T47D (cell line): ENCODE measurements at places on chromosomes 5 and 9.

DNA sequence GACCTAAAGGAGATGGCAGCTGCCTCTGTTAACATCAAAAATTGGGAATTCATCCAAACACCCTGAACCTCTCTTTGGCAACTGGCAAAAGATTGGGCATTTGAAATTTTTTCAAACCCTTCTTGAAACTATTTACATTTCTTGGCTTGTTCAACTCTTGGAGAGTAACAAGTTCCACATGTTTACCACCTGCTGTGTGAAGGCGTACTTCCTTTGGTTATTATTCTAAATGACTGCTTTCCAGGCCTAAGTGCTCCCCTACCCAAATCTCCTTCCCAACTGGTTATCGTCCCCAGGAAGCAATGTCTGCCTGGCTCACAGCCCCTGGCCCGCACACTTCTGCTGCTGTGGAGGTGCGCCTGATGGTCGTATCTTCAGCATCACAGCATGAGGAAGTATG is 422.7 kb downstream of the DMAC1 start:
- DNase-seq = no peak

DNA sequence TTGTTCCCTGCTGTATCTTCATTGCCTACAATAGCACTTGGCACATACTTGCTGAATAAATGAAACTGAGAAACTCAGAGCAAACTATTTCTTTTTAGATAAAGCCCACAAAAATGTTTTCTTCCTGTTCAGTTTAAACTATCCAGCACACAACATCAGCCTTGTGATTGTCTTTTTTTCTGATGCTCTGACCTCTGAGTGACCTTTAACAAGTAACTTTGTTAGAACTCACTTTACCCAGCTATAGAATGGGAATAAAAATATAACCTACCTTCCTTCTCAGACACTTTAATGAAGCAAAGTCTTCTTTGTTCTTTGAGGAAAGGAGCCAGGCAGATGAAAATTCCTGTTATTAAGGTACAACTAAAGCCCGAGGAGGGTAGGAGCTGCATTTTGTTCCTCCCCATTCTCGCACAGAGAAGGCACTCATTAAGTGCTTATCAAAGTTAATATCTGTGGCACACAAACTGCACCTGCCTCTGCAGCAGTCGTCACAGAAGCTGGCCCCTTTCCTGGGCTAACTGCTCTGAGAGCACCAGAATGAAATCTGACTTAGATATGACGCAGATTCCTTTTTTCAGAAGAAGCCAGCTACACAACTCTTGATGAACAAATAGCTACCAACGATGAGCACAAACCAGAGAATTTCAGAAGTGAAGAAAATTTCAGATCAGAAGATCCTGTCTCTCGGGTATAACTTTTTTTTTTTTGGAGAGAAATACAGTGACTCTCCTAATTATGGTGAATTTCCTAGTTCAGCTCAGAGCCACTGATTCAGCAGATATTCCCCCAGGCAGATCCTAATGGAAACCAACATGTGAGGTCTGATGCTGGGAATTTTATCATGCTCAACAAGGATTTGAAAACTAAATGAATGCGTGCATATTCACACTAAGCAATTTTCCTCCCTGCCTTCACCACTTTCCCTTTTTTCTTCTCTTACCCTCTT is 31.0 kb upstream of the NR3C1 start:
- DNase-seq = no peak

- no peak for DNase-seq
Measured at GRCh38 chr5:166726406-166726805, 1565.0 kb upstream of the WWC1 start.

- no peak for DNase-seq
Measured at GRCh38 chr5:32504989-32505596, 60.6 kb upstream of the ZFR start.

- no peak for DNase-seq
Measured at GRCh38 chr5:164860896-164861295, 1355.5 kb downstream of the MAT2B start.

GRCh38 chr5:38473008-38473407 is 83.4 kb downstream of the LIFR start:
- DNase-seq = no peak

GRCh38 chr5:163534492-163535094 is 29.2 kb downstream of the MAT2B start:
- no peak for DNase-seq

DNA sequence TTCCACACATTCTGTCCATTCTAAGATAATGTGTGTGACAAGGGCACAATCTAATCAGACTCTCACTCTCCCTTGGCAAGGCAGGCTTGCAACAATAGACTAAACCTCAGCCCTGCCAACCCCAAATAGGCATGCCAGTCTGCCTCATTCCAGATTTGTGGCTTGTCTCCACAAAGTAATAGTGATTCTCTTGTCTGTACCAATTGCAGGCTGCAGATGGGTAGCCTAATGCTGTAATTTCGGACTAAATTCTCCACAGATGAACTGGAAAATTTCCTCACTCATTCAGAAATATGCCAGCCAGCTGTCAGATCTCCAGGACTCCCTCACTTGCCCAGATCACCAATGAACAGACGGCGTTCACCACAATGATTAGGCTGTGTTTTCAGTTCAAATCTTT is 413.6 kb downstream of the ELAVL2 start:
- no peak for DNase-seq

DNA sequence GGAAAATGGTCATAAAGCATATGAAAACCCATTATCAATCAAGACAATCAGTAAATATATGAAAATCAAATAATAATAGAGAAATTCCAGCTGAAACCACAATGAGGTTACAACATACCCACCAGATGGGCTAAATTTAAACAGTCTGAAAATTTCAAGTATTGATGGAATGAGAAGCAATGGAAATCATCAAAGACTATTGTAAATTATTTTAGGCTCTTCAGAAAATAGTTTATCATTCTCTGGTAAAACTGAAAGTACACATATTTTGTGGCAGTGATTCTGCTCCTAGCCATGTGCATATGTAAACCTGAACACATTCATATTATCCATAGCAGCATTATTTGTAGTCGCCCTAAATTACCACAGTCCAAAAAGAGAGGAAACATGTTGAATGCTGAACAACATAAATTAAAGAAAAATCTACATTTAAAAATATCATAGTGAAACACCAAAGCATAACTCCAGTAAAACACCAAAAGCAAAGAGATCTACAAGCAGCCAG is 215.3 kb downstream of the PRELID2 start:
- DNase-seq = no peak

GRCh38 chr5:83496626-83497025 is 25.1 kb downstream of the VCAN start:
- no peak for DNase-seq

GRCh38 chr5:102314328-102314727 is 18.2 kb upstream of the SLCO4C1 start:
- DNase-seq = no peak

GRCh38 chr5:92687821-92688722 is 892.9 kb downstream of the NR2F1-AS1 start:
- DNase-seq = peak; percentile 15

DNA sequence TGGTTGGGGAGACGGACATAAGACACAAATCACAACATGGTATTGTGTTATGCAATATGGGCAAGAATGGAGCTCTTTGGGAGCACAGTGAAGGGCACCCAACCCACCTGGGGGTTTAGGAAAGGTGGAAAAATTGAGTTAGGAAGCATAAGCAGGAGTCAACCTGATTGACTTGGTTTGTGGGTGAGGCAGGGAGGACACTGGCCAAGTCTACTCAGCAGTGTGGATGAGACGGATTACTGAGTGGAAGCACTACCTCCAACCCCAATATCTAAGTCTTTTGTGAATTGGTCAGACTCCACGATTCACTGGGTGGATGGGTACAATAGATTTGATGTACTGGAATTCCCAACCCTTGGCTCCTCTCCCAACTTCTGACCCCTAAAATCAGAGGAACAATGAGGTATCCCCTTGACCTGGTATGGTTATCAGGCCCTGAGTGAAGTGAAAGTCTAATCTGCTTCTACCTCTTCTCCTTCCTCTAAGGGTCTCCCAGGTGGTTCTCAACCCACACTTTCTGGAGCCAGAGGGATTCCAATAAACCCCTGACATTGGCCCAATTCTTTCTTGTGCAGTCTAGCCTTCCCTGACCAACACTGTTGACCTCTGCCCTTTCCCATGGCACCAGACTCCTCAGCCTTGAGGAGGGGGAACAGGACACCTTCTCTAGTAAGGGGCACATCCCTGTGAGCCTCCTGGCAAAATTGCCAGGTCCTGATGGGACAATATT is 5.2 kb downstream of the EGR1 start:
- DNase-seq = no peak

DNA sequence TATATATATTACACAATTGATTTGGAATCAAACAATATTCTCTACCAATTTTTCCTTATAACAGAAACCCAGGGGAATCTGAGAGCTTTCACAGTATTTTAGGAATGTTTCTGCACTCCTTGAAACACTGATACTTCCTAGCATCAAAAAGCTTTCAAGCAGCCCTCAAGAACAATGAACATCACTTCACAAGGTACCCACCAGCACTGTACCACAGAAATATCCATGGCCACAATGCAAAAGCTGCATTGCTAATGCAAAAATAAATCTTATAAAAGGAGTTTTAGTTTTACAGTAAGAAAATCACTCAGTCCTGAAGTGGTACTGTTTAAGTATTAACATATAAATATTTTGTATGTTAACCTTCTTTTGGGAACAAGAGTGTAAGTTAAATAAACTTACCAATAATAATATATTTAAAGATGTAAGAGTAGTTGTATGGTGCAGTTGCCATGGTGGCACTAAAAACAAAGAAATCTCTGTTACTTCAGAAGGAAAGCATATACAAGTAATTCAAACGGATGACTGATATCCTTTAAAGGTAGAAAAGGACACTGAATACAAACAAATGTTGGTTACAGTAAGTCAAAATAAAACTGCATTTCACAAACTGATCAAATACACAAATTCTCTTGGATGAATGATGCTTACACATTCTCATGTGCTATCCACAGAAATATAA is 8.6 kb downstream of the RAB14 start:
- no peak for DNase-seq

GRCh38 chr5:120098902-120099535 is 365.1 kb upstream of the PRR16 start:
- DNase-seq = no peak

GRCh38 chr9:115525111-115526058 is 407.4 kb upstream of the TNC start:
- no peak for DNase-seq

DNA sequence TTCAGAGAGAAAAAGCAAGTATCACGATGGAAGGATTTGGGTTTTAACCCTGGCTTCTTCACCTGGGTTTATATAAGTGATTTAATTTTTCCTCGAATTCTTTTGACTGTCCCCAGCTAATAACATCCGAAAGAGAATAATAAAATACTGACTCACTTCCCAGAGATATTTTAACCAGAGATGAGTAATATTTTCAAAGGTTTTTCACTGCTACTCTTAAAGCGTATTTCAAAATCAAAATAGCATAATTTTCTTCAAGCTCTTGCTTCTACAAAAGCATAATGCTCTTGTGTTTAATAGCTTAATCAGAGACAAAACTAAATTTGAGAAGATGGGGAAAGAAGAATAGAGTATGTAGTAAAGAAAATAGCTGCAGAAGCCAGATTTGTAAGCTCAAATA is 215.2 kb upstream of the PTGER4 start:
- no peak for DNase-seq

- DNase-seq = no peak
Measured at GRCh38 chr9:101707721-101708120, 30.7 kb downstream of the GRIN3A start.

- no peak for DNase-seq
Measured at GRCh38 chr9:121559183-121559582, 59.5 kb upstream of the GGTA1 start.

- no peak for DNase-seq
Measured at GRCh38 chr5:75660678-75661465, 49.6 kb downstream of the ANKDD1B start.

DNA sequence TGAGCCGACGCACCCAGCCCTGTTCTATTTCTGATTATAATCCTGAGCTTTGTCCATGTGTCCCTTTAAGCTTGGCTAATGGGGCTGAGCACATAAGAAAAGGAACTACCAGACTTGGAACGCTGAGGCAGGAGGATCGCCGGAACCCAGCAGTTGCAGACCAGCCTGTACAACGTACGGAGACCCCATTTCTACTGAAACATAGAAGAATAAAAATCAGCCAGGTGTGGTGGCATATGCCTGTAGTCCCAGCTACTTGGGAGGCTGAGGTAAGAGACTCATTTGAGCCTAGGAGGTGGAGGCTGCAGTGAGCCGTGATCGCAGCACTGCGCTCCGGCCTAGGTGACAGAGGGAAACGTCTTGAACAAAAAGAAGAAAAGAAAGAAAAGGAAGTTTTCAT is 22.3 kb downstream of the TRIM7 start:
- DNase-seq = no peak

GRCh38 chr9:137254624-137255447 is at the start of gene NELFB:
TSS of gene NELFB (plus strand) at chr9:137255327.
- peak; percentile 96 for DNase-seq

DNA sequence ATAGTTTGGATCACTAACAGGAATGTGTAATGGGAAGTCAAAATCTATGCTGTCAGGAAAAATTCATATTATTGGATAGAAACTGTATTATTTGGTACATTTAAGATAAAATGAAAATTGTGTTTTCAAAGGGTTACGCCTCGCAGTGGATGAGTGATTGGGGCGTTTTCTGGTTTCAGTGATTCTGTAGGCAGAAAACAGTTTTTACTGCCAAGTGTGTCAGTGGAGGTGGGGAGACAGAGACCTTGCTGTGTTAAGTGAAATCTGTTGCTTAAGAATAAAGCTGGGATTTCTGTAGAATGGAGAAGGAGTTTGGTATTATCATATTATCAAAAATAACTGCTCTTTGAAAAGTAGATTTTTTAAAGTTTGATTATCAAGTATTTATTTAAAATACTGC is 69.7 kb downstream of the GHR start:
- no peak for DNase-seq

- no peak for DNase-seq
Measured at GRCh38 chr9:79671558-79671957, 99.8 kb downstream of the TLE4 start.

DNA sequence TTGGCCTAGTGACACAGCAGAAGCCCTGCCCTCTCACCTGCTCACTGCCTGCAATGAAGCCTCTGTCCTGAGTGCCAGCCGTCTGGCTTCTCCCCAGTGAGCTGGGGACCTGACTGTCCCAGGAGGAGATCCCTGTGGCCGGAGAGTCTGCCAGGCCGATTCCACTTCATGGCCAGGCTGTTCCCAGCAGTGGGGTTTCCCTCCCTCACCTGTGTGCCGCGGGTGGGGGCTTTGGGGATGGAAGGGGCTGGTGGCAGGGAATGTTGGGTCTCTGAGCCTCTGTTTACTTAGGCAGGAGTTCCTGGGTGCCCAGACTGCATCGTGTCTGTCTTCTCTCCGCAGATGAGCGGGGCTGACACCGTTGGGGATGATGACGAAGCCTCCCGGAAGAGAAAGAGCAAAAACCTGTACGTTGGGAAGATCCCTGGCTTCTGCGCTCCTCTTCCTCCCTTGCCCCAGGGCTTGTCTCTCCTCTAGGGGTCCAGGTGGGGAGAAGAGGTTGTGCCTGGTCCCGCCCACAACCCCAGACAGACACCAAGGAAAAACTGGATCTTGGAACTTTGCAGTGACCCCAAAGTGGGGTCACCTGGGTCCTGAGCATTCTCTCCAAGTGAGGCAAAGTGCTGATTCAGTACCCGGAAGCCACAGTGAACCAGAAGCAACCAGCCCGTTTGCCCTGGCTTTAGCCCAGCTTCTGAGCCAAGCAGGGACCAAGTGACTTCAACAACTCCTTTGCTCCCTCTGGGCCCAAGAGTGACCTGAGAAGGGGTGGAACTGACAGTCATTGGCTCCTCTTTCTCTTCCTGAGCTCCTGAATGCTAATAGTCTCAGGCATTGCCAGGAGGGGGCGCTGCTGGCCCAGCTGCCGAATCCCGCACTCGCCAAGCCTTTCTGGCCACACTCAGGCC is 127.7 kb downstream of the RGS3 start:
- DNase-seq = peak; percentile 74
